ENCODE measurements at places on chromosomes 3 and 15. TPM values are rescaled to one million over a fixed set of nuclear protein-coding genes. Genes with fewer than 3 reads are reported as not detected.

Gene SOX14
- not detected for total RNA-seq

Gene MST1R
- total RNA-seq: 1.3 TPM

Gene B3GNT5
- total RNA-seq: 1.7 TPM

Gene LARP6
- 56.9 TPM for total RNA-seq

Gene SCN11A
- 0.11 TPM for total RNA-seq

Data from articular chondrocyte of knee joint (primary cell).